ENCODE measurements at places on chromosomes 4 and X.

DNA sequence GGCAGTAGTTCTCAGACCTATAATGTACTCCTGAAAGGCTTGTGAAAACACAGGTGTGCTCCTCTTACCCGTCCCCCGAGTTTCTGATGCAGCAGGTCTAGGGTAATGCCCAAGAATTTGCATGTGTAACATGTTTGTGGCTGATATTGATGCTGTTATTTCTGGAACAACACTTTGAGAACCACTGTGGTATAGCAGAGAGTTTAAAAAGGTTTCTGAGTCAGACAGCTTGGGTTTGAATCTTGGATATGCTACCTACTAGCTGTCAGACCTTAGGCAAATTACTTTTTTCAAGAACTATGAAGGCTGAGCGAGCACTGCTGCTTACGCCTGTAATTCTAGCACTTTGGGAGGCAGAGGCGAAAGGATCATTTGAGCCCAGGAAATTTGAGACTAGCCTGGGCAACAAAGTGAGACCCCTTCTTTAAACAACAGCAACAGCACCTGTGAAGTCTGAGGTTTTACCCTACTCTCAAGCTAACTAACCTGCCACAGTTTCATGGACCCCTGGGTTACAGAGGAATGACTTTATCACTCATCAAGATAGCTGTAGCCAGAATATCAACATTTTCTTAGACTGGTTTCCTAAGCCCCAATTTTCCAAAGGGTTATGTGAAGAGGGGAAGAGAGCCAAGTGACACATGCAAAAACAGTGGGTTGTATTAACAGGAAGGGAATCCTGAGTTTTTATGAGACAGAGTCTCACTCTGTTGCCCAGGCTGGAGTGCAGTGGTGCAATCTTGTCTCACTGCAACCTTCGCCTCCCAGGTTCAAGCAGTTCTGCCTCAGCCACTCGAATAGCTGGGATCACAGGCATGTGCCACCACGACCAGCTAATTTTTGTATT lies 5.1 kb downstream of the AFF1 start:
- no peak for DNase-seq

GRCh38 chrX:63784902-63785707 lies at the start of gene ARHGEF9:
Gene ARHGEF9 (minus strand): TSS chrX:63785214. CDS start chrX:63785145, 69 bp downstream.
- peak; percentile 54 for DNase-seq

DNA sequence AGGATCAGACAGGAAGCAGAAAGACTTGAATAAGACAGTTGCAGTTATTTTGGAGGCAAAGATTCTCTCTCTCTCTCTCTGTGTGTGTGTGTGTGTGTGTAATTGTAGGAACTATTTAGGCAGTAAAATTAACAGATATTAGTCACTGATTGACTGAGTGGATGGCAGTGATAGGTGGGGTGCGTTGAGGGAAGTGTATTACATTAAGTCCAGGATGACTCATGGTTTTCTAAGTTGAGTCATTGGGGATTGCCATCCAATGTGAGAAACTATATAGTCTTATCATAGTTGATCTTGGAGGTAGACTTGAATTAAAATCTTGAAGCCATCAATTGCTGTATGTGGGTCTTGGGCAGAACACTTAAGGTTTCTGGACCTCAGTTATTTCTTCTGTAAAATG lies 75.4 kb downstream of the AR start:
- DNase-seq: no peak

GRCh38 chr4:164536814-164537213 lies 217.1 kb upstream of the SMIM31 start:
- no peak for DNase-seq

- no peak for DNase-seq
Measured at GRCh38 chr4:150212927-150213326, 134.7 kb downstream of the DCLK2 start.

- DNase-seq: no peak
Measured at GRCh38 chrX:81348388-81348787, 146.5 kb downstream of the SH3BGRL start.

- DNase-seq: no peak
Measured at GRCh38 chr4:135515295-135515694, 1313.7 kb upstream of the PABPC4L start.

DNA sequence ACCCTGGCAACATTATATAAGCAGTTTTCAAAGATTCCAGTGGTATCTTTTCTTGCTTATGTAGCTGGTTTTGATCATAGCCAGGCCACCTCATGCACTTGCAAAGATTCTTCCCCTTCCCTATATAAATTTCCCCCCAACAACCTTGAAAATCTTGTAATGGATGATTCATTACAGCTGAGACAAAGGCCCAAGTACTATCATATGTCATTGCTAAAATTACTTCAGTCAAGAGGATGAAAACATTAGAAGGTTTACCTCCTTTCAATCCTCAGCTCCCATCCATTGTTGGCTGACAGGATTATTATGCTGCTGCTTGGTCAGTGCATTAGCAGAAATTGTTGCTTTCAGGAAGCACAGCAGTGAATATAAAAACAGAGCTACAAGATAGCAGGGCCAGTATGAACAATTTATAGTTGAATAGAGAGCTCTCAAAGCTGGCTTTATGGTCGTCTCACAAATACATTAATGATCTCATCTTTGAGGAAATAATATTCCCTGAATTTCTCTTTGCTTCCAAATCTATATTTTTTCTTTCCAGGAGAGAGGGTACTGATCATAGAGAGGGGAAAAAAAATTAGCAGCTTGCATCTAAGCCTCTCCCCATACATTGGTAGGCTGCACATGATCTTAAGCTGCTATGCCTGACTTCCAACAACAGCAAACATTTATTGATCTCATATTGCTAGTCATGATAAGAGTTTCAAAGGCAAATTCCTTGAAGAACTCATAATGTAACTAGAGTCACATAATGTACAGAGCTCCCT lies 7.7 kb upstream of the ARHGEF38 start:
- DNase-seq: no peak

DNA sequence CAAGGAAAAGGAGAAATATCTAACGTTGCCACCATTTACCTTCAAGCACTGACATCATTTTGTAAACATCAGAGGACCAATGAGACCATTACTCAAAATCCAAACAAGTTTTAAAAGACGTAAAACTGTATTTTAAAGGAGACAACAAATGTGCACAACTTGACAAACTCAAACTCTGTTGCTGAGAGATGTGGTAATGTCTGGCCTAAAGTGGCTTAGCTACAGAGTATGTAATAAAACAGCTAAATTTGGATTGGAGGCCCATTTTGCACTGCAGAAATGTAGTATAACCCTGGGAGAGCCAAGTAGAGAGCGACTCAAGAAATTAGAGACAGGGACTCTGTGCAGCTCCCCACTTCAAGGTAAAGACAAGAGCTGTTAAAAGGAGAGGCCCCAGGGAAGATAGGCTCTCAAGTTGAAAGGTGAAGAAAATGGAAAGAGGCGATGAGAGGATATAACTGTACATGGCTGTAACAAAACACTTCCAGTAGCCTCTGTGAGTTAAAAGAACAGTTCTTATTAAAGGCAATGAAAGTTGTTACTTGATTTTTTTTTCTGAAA lies 20.3 kb downstream of the UNC5C start:
- no peak for DNase-seq

DNA sequence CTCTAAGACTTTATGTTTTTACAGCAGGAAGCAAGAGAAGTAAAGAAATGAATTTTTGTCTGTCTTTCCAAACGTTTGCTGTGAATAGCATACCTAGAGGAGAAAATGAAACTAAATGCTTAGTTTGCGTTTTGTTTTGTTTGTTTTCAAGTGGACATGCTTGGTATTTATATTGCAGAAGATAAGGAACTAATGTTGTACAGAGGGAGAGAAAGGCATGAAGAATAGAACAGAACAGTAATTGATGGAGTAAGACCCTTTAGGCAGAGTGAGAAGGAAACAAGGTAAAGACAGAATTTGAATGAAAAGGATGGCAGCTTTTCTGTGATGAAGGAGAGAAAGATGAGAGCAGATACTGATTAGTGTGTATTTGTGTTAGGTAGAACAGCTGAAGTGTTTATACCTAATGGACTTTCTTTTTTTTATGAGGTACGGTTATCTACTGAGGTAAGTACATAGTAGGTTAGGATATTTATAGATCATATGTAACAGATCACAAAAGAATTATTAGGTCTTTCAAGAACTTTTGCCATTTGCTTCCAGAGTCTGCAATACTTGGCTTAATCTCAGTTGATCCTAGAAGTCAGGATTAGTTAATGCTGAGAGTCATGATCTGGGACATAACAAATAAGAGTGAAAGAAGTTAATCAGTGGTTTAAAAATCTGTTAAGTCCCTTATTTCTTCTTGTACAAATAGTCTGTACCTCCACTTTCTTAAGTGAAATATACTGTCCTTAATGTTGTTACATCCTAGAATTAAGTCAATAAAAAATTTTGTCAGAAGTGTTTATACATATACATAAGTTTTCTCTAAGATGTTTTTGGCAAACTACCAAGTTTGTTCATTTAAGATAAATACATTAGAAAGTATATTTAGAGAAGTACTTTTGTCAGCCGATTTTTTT lies 36.8 kb downstream of the FABP2 start:
- DNase-seq: no peak

- DNase-seq: no peak
Measured at GRCh38 chr4:73087871-73088270, 18.4 kb upstream of the COX18 start.

- no peak for DNase-seq
Measured at GRCh38 chrX:10989386-10989785, 121.7 kb upstream of the HCCS start.

DNA sequence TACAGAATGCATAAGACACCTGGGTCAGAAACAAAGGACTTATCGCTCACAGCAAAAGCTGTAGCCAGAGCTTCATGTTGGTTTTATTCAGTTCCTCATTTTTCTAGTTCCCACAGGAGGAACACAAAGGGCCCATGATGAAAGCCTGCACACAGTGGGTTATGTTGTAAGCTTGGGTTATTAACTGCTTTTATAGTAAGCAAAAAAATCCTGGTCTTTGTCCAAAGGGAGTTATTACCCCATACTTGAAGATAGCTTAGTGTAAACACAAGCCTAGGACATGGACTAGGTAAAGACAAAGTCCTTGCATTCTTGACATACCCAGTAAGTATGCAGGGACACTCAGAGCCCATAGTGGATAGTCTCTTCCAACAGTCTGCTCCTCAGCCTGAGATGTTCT lies 11.7 kb downstream of the BBS12 start:
- DNase-seq: no peak

GRCh38 chr4:8395504-8396296 lies 44.8 kb downstream of the ACOX3 start:
- no peak for DNase-seq

- no peak for DNase-seq
Measured at GRCh38 chrX:123392921-123393320, 208.8 kb downstream of the GRIA3 start.

GRCh38 chrX:1554469-1555210 lies 17.7 kb upstream of the P2RY8 start:
- peak; percentile 78 for DNase-seq

- no peak for DNase-seq
Measured at GRCh38 chrX:14173873-14174272, 144.2 kb upstream of the GEMIN8 start.

DNA sequence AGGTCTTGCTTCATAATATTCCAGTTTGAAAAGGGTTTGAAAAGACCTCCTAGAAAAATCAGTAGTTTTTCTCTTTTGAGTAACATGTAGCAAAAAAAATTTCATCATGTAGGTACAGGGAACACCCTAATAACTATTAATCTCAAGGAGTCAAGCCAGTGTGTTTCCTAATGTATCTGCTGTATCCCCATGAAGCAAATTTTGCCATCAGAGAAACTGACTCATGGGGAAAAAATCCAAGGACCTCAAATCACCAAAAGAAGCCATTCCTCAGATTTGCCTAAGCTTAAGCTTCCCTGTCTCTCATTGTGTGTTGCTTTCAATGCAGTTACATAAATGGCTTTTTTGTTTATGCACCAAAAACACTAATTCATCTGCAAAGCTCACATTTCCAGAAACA lies 29.7 kb downstream of the F9 start:
- DNase-seq: no peak

DNA sequence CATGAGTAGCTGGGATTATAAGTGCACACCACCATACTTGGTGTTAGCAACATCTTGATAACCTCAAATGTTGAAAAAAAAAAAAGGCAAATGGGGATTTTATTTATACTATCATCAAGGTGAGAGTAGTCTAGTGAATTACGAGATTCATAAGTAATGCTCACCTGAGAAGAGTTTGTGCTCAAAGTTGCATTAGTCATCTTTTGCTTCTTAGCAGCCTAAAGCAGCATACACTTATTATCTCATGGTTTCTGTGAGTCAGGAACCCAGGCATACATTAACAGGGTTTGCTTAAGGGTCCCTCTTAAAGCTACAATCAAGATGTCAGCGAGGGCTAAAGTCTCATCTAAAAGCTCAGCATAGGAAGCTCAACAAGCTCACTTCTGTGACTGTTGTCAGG lies 8.2 kb upstream of the EXOSC9 start:
- no peak for DNase-seq

GRCh38 chr4:168483811-168484210 lies 3.5 kb upstream of the DDX60L start:
- DNase-seq: no peak

DNA sequence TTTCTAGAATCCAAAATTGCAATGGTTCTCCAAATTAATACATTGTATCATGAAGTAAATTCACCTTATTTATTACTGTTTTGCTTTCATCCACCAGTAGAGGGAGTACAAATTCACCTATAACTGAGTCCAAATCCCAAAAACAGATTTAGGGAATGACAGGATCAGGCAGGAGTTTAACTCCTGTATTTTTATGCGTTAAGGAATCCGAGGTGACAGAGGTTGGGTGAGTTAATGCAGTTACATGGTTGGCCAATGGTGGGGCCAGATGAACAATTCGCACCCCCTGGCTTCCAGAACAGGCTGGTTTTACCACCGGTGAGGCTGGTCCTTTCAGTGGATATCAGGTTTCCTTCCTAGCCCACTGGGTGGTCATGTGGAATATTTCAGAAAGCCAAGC lies 82.4 kb downstream of the MTNR1A start:
- DNase-seq: no peak

DNA sequence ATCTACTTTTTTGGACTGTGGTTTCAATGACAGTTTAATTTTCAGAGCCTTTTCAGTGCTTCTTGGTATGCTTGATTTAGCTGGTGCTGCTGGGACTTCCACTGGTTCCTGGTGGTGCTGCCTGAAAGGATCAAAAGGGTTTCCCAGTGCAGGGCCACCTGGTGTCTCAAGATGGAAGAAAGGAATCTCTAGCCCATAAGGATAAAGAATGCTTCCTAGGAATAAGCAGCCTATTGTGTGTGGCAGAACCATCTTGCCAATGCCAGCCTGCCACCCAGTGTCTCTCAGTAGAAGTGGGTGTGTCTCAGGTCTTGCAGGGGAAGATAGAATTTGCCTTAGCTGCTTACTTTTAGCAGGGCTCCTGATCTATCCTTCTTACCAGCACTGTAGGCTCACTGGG lies 15.0 kb upstream of the RAI2 start:
- DNase-seq: no peak

GRCh38 chr4:6500481-6501140 lies 28.2 kb upstream of the PPP2R2C start:
- no peak for DNase-seq

GRCh38 chr4:92599044-92599443 lies 295.3 kb downstream of the GRID2 start:
- DNase-seq: no peak

DNA sequence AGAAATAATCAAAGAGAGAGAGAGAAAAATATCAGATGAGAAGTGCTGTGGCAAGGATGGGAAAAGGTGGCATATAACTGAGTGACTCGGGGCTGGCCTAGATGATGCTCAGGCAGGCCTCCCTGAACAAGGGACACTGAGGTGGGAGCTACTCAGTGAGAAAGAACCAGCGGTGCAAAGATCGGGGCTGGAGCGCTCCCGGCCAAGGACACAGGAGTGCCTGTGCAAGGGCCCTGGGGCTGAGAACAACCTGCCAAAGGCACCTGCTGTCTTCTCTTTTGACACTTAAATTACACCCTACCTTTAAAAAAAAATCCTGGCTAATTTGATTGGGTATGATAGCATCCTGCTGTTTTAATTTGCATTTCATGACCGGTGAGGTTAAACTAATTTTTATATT lies 77.7 kb upstream of the C4orf50 start:
- peak; percentile 50 for DNase-seq

Measured in activated effector memory CD4-positive, alpha-beta T cell treated with anti-CD3 and anti-CD28 coated beads, Interleukin-2, amount 50 U/mL, for 16 hours (primary cell).